Esophagus squamous epithelium (tissue), 5 donors: ENCODE measurements at places on chromosomes 7 and 10.

DNA sequence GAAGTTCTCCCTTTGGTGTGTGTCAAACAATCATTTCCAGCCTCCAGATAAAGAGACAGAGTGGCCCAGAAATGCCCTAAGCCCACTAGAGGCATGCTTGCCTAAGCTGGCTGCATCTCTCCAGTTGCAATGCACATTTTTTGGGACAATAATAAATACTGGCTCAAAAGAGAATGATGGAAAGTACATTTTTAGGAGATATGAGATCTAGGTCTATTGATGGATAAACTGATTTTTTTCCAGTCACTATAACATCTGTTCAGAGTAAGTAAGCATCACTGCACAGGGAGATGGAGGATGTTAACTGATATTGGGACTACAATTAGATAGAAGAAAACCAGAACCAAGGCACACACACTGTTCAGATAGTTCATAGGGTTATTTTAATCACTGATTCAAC, 553.0 kb downstream of the GRM8 start:
- no peak for DNase-seq

- DNase-seq, result no peak
These were observed 40.7 kb downstream of the TARP start for GRCh38 chr7:38232502-38233366.

DNA sequence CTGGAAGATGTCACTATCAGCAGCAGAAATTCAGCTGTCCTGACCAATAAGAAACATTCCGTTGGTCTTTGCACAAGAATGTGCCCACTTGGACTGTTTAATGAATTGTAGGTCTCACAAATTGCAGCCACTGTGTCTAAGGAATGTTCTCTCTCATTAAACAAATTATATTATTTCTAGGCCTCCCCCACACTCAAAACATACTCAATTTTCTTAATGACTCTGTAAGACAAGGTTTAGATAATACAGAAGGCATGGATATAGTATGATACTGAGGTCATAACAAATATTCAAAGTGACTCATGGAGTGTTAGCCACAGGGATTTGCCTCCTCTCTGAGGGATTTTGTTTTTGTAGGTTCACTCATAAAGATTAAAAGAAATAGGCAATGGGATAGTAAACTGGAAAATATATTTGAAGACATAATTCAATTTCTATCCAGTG, 197.5 kb downstream of the PTN start:
- DNase-seq, result no peak

GRCh38 chr10:32103721-32104120, 47.5 kb upstream of the KIF5B start:
- no peak for DNase-seq

DNA sequence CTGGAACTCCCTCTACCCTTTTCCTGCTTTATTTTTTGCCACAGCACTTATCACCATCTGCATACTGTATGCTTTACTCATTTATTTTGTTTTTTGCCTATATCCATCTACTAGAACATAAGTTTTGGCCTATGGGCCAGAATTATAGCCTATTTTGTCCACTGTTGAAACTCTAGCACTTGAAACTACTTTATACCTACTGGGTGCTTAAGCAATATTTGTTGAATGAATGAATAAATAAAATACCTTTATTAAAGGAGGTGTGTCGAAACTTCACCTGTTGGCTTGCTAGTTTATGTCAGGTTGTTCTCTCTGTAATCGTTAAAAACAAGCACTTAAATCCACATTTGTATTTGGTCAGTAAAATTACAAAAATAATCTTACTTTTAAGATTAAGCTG, 53.3 kb downstream of the MTERF1 start:
- DNase-seq, result no peak

GRCh38 chr10:844552-844951, 87.0 kb downstream of the LARP4B start:
- no peak for DNase-seq

DNA sequence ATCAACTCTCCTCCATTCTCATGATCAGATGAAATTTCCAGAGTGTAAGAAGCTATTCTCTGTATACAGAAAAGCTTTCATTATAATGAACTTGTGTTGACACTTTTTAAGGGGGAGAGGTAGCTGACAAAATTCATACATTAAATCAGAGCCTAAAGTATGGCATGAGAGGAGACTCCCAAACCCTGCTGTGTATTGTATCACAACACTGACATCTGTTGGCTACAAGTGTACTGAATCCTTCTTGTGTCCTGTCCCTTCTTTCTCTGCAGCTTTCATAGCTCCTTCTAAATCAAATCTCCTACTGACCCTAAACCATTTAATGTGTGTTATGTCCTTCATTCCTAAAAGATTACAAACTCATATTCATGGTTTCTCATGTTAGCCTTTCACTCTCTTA, 70.9 kb downstream of the GCC1 start:
- DNase-seq, result no peak

DNA sequence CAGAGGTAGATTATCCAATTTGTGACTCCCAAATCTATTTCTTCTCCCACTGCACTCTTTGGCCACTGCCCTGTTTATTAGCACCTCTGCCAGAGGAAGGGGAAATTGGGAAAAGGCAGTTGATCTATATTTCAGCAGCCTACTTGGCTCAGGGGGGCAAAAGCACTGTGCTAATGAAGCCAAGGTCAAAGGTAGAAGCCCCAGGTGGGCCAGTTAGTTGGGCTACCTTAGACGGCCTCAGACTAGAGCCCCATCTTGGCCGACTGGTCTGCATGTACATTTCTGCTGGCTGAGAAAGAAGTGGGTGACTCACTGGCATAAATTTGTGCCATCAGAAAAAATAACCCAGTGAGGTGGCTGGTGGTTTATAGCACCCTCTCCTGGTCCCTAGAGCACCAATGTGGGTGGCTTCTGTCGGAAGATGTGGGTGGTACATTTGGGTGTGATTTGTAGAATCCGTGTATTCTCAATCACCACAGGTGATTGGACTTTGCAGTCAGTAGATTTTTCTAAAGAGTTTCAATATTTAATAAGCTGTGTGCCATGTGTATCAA, 293.3 kb upstream of the MKI67 start:
- DNase-seq, result no peak

DNA sequence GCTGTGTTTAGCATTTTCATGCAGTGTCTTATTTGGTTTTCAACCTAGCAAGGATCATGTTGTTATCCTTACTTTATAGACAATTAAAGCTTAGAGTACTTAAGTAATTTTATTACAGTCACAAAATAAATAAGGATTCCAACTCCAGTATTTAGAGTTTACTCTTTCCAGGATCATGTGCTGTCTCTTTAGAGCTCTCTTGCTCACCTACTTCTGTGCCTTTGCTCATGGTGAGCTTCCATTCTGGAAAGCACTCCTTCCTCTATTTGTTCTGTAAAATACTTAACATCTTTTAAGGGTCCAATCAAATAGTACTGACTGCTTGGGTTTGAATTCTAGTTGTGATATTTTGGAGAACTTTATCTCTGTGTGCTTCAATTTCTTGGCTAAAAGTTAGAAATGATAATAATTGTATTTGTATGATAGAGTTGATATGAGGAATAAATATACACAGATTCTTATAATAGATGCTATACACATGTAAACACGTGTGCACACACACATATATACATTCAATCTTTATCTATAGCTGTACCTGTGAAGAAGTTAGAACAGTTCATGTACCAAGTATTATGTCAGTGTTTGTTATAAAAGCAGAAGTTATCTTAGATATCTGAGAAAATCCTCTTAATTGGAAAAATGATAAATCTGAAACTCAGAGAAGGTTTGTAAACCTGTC, 18.2 kb upstream of the CALCR start:
- DNase-seq, result no peak

- DNase-seq, result no peak
These were observed 7.4 kb downstream of the IGF2BP3 start for GRCh38 chr7:23462846-23463245.

- DNase-seq, result no peak
These were observed 109.9 kb downstream of the FANK1 start for GRCh38 chr10:126006264-126006663.

DNA sequence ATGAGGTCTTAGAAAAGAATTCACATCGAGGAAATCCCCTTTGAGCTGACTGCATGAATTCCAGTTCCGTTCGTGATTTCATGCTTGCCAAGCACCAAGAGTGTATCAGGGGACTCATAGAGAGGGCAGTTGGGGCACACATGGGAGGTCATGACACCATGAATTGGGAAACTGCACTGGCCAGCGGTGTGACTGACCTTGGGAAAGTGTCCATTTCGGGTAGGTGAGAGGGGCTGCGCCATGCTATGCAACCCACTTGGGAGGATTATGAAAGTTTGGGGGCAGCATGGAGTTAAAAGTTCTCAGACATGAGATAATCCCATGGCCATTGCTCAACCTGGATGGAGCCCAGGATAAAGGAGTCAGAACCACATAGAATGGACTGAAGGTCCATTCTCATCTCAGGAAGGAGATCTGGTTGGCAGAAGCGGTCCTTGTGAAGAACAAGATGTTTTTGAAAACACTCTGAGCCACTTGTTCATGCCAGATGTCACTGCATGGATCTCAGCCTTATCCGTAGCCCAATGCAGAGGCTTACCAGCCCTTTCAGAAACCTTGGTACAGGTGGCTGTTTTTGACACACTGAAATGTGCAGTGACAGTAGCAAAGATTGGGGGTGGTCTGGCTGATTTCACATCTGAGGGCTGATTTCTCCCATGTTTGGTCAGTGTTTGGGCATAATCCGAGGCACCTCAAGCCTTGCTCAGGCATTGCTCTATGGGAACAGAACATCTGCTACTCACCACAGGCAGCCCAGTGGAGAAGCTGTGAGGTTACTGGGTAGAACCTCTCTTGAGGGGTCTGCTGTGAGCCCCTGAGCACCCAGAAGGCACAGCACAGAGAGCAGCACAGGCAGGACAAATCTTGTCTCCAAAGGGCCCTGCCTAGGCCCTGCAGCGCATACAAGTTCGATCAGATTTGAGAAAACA, 252.3 kb downstream of the CXCL12 start:
- no peak for DNase-seq

GRCh38 chr10:13823096-13823708, 236.4 kb downstream of the PRPF18 start:
- no peak for DNase-seq

- DNase-seq, result no peak
These were observed 2.8 kb downstream of the BMPR1A start for GRCh38 chr10:86759073-86759672.

GRCh38 chr10:104331208-104331838, 6.9 kb downstream of the ITPRIP start:
- DNase-seq, result no peak

- DNase-seq, result no peak
These were observed 203.5 kb downstream of the PTEN start for GRCh38 chr10:88066876-88067275.

DNA sequence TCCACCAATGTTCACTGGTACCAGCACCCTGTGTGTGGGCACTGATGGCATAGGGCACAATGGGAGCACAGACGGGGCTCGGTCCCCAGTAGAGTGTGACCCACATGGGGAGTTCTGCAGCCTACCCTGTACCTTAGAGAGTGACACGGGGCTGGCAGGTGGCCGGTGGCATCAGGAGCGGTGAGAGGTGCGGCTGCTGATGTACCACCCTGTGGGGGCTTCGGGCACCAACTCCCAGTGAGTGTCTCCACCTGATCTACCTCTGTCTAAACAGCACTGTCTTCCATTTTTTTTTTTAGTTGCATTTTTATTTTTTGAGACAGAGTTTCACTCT, 4.1 kb downstream of the JAKMIP3 start:
- DNase-seq, result no peak

DNA sequence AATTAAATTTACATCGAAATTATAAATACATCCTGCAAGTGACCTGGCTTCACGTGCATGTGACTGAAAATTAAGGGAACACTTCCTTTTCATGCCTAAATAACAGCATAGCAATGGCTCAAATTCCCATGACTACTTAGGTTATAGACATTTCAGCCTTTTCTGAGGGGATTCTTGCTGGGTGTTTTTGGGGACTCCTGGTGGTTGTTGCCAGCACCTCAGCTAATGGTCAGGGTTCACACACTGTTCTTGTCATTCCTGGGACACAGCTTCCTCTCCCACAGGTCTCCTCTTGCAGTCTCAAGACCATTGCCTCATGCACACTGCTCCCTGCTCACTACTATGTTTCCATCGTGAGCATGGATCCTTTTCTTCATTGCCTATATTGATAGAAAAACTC, 148.9 kb upstream of the GLI3 start:
- DNase-seq, result no peak

- DNase-seq, result no peak
These were observed at the start of gene INSYN2A for GRCh38 chr10:127196282-127197153. Gene INSYN2A, minus strand, starts transcription at chr10:127196591. Its CDS starts 20,196 bp downstream, at chr10:127176395.

DNA sequence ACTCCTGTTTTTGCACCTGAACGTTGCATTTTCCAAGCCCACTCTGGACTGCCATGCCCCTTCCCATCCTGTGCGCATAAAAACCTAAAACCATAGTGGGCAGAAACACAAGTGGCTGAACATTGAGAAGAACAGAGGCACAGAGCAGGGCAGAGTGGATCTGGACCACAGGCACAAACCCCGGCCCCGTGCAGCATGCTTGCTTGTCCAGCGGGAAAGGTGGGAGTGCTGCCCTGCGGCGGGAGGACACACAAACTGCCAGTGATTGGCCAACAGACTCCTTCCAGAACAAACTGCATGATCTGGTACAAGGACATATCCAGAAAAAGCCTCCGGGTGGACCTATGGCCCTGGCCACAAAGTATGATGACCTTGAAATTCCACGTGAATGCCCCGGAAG, 42.5 kb upstream of the ADARB2 start:
- DNase-seq, result no peak

GRCh38 chr7:47884675-47885074, 63.6 kb downstream of the PKD1L1 start:
- DNase-seq, result no peak

GRCh38 chr7:44685723-44686122, 62.9 kb upstream of the ZMIZ2 start:
- DNase-seq, result no peak

DNA sequence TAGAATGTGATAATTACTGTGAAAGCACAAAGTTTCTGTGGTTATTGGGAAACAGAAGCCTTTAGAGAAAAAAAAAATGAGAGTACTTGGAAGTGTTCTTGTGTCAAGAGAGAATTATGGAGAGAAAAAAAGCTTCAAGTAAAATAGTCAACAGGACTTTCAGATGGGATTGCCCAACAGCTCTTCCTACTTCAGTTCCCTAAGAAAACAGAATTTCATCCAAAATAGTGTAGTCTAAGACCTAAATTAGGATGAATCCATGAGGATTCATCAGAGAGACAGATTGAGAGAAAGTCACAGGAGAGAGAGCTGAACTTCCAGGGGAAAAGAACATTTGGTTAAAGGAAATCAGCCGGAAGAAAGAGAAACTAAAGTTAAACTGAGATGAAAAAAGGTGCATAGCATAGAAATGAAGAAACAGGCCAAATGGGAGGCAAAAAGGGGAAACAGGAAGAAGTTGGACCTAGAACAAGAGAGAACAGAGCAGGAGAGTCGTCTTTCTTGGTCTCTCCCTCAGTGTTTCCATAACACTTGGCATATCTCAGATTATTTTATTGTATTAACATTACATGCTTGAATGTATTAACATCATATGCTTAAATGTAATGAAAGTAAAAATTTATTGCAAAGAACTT, 2.5 kb downstream of the SCIN start:
- no peak for DNase-seq

GRCh38 chr7:34718867-34719266, 60.8 kb downstream of the NPSR1 start:
- DNase-seq, result no peak

- no peak for DNase-seq
These were observed 8.8 kb downstream of the NXPH1 start for GRCh38 chr7:8442051-8442813.
